RKO (cell line): ENCODE measurements at places on chromosomes 4 and X.

GRCh38 chr4:86203176-86203575, 156.7 kb downstream of the MAPK10 start:
- DNase-seq, result no peak

DNA sequence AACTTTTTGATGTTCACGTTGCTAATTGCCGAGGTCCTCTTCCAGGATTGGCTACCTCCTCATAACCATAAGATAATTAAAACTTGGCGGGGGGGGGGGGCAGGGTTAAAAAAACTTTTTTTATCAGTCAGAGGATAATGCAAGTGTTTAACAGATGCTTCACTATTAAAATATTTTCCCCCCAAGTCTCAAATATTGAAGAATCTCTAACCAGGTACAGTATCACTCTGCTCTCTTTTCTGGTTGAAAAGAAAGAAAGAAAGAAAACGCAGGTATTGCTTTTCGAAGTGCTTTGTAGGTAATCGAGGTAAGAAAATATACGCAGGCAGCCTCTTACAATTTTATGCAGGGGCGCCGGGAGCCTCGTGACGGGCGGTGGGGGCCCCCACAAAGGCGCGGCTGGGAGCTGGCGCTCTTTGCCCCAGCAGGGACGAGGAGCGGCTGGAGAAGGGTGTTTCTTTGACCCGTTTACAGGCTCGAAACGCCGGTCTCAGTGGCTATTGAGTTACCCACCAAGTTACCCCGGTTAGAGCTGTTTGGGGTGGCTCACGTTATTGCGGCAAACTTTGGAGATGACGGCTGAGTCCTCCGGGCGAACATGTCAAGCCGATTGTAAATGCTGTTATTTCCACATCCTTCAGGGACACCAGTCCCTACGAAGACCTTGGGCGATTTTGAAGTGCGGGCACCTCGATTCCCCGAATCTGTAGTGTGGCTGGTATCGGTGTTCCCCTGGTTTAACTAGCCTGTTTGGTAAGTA, 477 bp upstream of the HAND2 start:
- no peak for DNase-seq

DNA sequence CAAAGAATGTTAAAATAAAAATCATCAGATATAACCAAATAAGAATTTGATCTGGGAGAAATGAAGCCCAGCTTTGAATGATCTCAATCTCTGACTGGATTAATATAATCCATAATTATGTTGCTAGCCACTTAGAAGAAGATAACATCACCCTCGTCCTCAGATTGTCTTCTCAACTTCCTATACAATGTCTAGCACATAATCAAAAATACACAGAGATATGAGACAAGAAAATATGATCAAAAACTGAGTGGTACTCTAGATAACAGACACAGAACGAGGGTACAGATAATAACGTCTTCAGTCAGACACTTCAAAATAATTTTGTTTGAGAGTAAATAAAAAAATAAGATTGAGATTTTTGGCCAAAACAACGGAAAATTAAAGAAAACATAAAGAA, 47.1 kb downstream of the EVC2 start:
- DNase-seq, result no peak

- DNase-seq, result no peak
Measured at GRCh38 chrX:3549411-3549911, 164.0 kb downstream of the PRKX start.

DNA sequence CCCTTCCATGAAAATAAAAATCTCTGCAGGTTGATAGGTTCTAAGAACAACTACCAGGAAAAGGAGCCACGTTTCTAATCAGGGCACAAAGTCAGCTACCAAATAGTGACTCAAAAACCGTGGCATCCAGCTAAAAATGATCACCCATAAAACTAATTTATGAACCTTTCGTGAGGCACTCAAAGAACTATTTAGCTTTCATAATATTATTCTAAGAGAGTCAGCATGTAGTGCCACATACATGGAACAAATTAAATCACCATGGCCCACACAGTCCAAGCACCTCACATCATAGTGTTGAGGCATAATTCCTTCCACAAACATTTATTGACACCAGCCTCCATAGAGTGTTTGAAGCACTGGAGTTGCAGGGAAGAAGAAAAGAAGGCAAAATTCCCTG, 252.0 kb upstream of the PPARGC1A start:
- no peak for DNase-seq

DNA sequence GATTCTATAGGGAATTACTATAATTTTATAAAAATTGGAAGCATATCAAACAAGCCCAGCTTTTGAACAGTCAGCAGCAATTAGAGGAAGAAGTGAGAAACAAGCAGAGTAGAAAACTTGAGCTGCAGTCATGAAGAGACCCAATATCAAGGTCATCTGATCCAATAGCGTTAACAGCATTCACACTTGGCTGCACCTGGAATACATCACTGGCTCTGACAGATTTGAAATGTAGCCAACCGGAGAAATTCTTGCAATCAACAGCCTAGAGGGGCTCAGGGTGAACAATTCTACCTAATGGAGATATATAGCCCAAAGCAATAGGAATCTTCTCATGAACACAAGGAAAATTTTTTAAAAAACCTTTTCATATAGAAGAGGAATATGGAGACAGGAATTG, 13.6 kb downstream of the DDX53 start:
- DNase-seq, result no peak

DNA sequence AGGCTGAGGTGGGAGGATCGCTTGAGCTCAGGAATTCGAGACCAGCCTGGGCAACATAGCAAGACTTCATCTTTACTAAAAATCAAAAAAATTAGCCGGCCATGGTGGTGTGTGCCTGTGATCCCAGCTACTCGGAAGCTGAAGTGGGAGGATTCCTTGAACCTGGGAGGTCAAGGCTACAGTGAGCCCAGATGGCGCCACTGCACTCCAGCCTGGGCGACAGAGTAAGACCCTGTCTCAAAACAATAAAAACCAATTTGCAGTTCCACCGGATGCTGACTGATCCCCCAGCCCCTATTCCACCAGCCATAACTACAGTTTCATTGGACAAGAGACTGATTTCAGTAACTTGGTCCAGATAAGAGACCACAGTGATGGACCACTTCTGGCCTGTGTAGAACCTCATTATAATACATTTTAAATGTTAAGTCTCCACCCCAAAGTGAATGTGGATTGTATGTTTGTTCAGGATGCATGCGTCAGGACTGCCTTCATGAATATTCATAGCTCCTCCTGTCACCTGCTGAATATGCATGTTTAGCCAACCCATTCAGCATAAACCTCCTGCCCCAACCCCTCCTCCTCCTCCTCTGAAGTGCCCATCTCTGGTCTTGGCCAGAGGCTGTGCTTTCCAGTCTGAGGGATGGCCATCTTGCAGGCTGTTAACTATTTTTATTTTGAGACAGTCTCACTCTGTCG, 2.3 kb upstream of the SLBP start:
- DNase-seq, result peak; percentile 53

DNA sequence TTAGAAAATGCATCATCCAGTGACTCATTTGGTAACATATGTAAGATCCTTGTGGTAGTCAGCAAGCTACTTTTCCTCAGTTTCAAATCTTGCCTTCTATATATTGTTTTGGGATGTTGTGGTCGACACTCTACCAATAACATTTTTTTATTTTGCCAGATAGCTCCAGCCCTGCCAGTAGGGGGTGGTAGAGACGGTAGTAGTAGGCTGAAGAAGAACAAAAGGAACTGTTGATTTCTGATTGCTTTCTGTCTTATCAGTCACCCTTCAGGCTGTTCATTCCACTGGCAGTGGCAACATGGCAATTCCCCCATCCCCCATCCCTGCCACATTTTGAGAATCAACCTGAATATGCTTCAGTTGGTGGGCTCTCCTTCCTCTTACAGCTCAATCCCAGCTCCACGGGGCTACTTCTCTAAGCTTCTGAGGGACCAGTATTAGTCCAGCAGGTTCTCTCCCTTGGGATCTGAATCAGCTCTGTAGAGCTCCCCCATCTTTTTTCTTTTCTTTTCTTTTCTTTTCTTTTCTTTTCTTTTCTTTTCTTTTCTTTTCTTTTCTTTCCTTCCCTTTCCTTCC, 171.5 kb upstream of the VEGFC start:
- DNase-seq, result peak; percentile 48

DNA sequence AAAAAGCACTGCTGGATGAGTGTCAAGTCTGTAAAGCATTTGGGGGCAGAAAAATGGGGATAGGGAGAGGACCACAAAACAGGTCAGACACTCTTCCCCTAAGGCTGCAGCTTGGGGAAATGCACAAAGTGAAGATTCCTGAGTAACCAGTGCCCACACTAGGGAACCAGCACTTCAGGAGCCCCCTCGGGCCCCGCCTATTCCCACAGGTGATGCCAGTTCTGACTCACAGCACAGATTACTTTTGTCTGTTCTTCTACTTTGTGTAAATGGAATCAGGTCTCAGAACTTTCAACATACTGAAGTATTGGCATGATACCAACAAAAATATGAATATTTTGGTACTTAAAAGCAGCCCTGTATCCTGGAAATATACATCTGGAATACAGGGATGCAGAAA, 112.5 kb downstream of the ADRA2C start:
- DNase-seq, result no peak

GRCh38 chr4:119984996-119985395, 81.7 kb downstream of the MAD2L1 start:
- DNase-seq, result no peak

- no peak for DNase-seq
Measured at GRCh38 chrX:63927848-63928247, 142.8 kb upstream of the ARHGEF9 start.

DNA sequence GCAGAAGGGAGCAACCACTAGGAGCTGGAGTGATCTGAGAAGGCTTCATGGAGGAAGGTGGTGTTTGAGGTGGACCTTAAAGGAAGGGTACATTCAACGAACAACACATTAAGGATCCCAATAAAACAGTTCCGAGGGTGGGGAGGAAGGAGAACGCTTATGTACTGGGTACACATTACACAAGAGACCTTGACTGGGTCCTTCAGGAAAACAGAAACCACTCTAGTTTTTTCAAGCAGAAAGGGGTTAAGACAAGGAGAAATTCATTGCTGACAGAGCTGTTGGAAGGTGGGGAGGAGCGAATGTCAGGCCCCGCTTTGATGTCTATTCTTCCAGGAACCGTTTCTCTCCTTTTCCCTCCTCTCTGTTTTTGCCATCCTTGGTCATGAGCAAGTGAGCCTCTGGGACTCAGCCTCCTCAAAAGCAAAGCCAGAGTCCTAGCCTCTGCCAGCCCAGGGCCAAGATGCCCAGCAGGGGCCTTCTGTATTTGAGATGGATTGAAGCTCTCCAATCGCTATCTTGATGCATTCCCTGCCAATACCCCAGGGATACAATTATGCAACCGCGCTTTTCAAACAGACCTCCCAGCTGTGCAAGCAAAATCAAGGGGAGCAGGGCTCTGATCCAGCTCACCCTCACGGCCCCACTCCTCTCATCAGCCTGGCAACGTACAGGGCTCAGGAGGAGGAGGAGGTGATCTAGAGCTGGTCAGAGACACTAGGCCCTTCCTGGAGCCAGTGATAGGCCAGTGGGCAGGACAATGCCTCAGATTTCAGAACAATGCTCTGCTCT, 48.4 kb downstream of the ZBTB49 start:
- no peak for DNase-seq

- no peak for DNase-seq
Measured at GRCh38 chr4:22501715-22502095, 14.2 kb downstream of the ADGRA3 start.

- no peak for DNase-seq
Measured at GRCh38 chrX:52166840-52167239, 17.8 kb upstream of the MAGED4 start.

DNA sequence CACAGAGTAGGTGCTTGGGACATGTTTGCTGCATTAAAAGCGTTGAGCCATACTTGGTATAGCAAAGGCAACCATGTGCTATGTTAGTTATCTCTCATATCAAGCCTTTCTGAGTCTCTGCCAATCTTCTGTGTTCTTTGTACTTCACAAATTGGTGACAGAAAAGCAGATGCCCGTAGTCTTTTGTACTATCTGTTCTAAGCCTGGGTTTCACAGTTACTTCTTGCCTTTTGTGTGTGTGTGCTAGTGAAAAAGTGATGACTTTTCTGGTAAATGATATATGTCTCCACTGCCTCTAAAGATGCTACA, 16.1 kb upstream of the KLHL2 start:
- no peak for DNase-seq

- no peak for DNase-seq
Measured at GRCh38 chr4:165367040-165367439, 11.8 kb upstream of the CPE start.

DNA sequence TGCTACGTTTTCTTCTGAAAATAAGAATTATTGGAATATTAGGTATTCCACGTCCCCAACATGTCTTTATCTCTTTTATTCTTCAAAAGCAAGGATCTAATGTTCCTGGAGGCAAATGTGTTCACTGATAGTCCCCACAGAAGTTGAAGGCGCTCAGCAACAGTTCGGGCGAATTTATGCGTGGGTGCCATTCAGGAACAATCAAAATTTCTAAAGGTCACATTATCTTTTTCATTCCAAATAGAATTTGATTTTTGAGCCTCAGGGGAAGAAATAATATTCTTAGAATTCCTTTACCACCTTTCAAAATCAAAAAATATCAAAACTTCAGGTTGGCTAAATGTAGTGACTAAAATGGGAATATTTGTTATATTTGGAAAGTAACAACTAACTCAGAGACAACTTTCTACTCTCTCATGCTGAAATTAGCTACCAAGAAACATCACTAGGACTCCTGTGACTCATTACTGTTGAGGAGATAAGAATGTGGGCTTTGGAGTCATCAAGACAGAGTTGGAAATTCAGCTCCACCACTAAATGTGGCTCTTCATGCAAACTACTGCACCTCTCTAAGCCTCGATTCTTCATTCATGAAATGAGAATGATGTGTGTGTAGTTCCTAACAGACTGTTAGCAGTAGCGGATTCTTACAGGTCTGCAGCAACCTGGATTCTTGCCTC, 72.3 kb upstream of the KIT start:
- DNase-seq, result no peak
